ENCODE measurements at places on chromosomes 7 and 10.

- DNase-seq, result peak; percentile 6
These were observed 18.3 kb downstream of the FIGNL1 start for GRCh38 chr7:50431722-50432305.

- DNase-seq, result no peak
These were observed 465.1 kb upstream of the ADARB2 start for GRCh38 chr10:2202401-2202800.

DNA sequence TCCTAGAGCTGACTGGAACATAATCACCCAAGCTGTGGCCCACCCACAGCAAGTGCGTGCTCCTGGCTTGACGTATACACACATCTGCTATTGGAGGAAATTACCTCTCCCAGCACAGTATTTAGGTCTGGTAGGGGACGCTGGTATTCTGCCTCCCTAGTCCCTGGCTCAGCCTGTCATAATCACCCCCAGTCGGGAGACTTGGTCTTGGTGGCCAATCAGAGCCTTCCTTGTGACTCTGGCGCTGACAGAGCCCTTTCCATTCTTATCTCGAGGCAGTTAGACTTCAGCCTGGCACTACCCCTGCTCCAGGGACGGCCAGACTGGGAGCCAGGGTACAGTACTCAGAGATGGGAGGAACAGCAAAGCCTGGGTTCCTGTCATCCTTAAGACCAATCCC is 14.3 kb upstream of the PRKAG2 start:
- DNase-seq, result no peak

- no peak for DNase-seq
These were observed 37.4 kb downstream of the VCL start for GRCh38 chr10:74035303-74035702.

- peak; percentile 23 for DNase-seq
These were observed 25.8 kb upstream of the AMPH start for GRCh38 chr7:38656968-38657367.

DNA sequence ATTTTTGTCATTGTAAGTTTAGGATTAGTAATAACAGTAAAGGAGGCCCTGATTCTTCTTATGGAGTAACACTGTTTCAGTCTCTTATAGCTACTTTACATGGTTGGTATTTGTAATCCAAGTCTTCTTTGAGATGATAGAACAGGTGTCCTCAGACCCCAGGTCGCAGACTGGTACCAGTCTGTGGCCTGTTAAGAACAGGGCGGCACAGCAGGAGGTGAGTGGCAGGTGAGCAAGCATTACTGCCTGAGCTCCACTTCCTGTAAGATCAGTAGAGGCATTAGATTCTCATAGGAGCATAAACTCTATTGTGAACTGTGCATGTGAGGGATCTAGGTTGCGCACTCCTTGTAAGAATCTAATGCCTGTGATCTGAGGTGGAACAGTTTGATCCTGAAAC is 77.3 kb downstream of the STK31 start:
- no peak for DNase-seq

DNA sequence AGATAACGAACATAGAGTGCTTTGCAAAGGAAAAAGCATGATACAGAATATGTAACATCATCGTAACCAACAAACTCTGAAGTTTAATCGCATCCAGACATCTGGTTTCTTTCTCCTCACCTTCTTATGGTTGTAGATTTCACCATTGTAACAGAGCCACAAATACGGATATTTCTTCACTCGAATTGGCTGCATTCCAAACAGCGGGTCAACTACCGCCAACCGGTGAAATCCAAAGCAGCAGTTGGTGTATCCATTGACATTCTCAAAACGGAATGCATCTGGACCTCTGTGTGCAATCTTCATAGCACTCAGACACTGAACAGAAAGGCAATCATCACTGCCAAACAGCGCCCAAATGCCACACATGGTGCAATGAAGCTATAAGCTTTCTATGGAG is 3.4 kb downstream of the ASNS start:
- DNase-seq, result peak; percentile 65

DNA sequence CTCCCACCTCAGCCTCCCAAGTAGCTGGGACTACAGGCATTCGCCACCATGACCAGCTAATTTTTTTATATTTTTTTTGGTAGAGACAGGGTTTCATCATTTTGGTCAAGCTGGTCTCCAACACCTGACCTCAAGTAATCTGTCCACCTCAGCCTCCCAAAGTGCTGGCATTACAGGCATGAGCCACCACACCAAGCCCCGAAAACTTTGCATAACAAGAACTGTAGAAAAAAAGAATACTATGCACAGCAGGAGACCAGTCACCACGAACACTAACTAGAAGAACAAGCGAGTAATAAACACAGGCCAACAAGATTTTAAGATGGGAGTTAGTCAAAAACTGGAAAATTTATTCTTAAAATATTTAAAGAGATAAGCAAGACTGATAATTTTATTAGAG is 447.0 kb downstream of the ETV1 start:
- no peak for DNase-seq

GRCh38 chr7:39399986-39400385 is 166.2 kb upstream of the YAE1 start:
- DNase-seq, result no peak

- no peak for DNase-seq
These were observed 187.7 kb downstream of the JAZF1 start for GRCh38 chr7:27992755-27993493.

GRCh38 chr7:116316838-116317628 is 106.7 kb downstream of the TES start:
- DNase-seq, result peak; percentile 100

- DNase-seq, result no peak
These were observed 47.0 kb upstream of the RPA3 start for GRCh38 chr7:7765422-7765821.

- no peak for DNase-seq
These were observed 226.6 kb downstream of the RELN start for GRCh38 chr7:103762877-103763276.

GRCh38 chr7:87173471-87173870 is 21.2 kb downstream of the DMTF1 start:
- DNase-seq, result no peak
